ENCODE measurements at places on chromosomes 16 and 17.

GRCh38 chr16:55944377-55944802, 69.2 kb upstream of the CES5A start:
- peak; percentile 71 for DNase-seq

GRCh38 chr16:21985524-21985923, 15.4 kb downstream of the PDZD9 start:
- DNase-seq: no peak

GRCh38 chr16:89052890-89053724, 40.5 kb upstream of the ACSF3 start:
- DNase-seq: peak; percentile 62

DNA sequence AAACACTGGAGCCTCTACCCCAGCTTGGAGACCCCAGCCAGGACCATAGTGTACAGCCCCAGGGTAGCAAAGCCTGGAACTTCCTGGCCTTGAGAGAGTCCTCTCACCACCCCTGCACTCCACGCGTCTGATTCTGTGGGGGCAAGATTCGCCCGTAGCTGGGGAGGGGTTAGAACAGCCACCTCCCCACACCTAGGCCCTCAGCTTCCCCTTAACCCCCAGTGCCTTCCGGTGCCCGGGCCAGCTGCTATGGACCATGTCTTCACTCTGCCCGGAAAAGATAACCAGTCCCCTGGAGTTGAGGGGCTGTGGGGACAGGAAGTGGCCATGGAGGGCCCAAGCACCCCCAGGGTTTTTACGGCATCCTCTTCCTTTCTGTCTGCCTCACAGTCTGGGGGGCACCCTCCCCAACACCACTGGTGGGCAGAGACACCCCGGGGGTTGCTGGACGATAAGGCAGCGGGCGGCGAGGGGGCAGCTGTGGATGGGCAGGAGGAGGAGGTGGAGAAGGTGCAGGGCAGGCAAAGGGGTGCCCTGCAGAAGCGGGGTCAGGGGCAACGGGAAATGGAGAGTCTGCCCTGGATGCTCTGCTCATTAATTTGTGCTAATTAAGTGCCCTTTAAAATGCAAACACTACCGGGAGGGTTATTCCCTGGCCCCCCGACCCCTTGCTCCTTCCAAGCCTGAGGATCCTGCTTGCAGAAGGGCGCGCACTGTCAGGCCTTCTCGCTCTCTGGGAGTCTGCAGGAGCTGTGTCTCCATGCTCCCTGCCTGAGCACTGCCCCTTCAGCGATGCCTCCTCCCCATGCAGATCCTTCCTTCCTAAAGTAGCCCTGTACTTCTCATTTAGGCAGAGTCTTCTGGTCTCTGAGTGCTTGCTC, 2.4 kb downstream of the PRSS27 start:
- DNase-seq: no peak

DNA sequence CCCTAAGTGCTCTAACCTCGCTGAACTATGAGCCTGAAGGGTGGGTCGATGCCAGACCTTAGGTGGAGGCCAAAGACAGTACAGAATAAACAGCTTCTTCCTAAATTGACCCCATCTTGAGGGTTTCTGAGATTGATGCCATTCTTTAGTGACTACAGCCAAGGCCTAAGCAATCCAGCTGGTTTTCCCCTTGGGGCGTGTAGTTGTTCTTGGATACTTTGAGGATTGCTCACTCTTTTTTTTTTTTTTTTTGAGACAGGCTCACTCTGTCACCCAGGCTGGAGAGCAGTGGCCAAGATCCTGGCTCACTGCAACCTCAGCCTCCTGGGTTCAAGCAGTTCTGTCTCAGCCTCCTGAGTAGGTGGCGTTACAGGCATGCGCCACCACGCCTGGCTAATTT, 2.0 kb downstream of the OVCA2 start:
- no peak for DNase-seq

GRCh38 chr17:17742133-17742621, 60.9 kb downstream of the RAI1 start:
- DNase-seq: no peak

GRCh38 chr16:80120899-80121521, 419.8 kb upstream of the DYNLRB2 start:
- DNase-seq: peak; percentile 55

GRCh38 chr16:79404571-79404970, 196.0 kb downstream of the MAF start:
- DNase-seq: no peak

GRCh38 chr16:27925612-27926011, 137.9 kb downstream of the GSG1L start:
- no peak for DNase-seq

- no peak for DNase-seq
These were observed 34.4 kb downstream of the GDPD1 start for GRCh38 chr17:59254742-59255141.

DNA sequence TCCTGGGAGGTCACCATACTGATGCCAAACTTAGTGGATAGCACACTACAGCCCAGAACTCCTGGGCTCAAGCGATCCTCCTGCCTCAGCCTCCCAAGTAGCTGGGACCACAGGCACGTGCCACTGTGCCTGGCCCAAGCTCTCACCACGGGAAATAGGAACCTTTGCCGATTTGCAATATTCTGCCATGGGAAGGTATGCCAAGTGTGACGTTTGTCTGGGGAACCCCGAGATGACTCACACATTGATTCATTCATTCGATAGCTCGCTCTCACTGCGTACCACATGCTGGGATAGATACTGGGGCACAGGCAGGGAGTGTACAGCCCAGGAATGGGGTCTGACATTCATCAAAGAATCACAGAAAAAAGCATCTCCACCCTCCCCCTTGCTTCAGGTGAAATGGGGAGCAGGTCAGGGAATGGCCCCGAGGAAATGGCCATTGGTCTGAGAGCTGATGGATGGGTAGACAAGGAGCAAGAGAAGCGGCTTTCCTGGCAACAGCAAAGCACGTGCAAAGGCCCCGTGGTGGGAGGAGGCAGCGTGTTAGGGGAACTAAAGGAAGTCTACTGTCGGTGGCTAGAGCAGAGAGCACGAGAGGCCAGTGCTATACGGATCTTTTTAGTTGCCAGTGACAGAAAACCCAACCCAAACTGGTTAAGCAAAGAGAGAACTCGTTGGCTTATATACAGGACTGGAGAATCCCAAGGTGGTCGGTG, 44.1 kb downstream of the DNAH17 start:
- no peak for DNase-seq

GRCh38 chr17:57946798-57947358, 8.3 kb downstream of the CUEDC1 start:
- peak; percentile 52 for DNase-seq

GRCh38 chr17:32933881-32934280, 5.9 kb downstream of the TMEM98 start:
- no peak for DNase-seq

GRCh38 chr17:59377410-59377809, 46.0 kb downstream of the YPEL2 start:
- DNase-seq: no peak

DNA sequence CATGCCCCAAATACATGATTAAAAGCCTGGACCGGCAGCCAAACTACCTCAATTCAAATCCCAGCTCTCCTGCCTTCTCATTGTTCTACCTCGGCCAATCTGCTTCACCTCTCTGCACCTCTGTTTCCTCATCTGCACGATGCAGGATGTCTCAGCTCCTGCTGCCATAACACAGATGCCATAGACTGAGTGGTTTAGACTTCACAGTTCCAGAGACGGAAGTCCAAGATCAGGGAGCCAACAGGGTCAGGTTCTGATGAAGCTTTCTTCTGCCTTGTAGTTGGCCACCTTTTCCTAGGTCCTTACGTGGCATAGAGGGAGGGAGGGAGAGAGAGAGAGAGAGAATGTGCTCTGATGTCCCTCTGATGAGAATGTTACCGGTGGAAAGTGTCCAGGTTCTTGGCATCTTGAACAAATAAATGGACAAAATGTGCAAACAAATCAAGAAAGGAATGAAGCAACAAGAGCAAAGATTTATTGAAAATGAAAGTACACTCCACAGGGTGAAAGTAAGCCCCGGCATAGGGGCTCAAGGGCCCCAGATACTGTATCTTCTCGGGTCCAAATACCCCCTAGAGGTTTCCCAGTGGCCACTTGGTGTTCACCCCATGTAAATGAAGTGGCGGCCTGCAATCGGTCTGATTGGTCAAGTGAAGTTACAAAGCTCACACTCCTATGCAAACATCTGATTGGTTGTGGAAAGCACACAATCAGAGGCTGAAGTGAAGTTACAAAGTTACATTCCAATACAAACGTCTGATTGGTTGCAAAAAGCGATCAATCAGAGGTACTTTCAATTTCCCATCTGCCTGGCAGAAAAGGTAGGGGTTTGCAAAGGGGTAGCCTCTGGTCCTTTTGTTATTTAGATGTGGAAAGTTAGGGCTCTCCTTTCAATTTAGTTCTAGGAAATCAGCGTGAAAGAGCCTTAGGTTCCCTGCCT, 43.3 kb upstream of the ZCCHC14 start:
- no peak for DNase-seq

DNA sequence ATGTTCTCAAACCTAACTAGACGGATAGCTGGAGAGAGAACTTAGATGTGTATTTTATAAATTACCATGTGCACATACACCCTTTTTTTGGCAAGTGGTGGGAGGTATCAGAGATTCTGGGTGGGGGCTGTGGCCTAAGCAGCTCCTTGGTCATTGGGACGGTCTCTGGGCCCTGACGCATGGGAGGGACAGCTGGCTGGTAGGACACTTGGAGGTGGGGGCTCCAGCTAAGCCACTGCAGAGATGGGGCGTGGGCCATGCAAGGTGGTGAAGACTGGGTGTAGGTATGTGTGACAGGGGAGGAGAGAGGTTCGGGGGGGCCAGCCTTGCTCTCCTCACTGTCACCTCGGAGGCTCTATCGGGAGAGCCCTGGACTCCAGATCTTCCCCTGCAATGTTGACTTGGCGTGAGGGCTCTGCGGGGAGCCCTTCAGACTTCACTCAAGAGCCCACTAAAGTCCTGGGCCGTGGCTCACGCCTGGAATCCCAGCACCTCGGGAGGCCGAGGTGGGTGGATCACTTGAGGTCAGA, 17.1 kb downstream of the C1QTNF1 start:
- no peak for DNase-seq

DNA sequence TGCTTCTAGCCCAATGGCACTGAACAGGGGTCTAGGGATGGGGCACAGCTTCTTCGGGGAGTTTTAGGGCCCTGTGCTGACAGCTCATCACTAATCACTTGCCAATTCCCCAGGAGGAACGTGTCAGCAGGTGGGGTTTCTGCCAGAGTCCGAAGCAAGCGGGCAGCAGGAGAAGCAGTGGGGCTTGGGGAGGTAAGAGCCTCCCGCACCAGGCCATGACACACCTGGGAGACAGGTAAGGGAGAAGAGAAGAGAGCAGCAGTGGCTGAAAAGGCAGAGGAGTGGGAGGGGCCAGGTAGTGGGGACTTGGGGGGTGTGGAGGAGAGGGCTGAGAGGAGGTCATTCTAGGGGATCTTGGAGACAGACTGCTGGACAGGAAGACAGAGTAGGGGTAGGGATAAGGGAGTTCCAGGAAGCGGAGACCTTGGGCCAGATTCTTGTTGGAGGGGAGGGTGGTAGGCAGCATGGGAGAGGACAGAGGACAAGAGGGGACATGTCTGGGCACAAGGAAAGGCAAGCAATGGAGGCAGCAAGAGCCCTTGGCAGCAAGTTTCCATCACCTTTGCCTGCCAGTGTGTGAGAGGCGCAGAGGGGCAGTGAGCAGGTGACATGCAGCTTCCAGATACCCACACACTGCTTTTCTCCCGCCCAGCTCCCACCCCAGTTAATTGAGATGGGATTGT, 4.9 kb downstream of the PHOSPHO1 start:
- DNase-seq: no peak

DNA sequence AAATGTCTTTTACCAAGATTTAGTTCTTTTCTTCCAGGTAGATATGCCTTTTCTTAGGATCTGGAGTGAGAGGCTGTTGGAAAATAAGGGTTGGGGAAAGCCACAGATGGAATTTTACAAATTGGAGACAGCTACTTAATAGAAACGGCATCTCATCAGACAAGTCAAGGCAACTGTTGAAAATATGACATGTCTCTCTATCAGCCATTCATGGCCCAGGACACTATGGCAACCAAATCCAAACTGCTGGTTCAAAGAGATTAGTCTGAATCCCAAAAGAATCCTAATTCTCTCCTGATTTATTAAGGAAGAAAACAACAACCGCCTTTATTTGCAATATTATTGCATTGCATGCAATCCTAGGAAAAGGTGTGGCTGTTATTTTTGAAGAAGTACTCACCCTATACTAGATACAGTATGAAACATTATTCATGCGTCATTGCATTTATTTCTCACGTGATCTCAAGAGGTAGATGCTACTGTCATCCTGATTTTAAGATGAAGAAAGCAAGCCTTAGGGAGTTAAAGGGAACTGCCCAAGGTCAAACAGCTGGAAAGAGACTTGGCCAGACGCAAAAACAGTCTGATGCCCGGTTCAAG, 12.6 kb upstream of the CEP20 start:
- DNase-seq: no peak

DNA sequence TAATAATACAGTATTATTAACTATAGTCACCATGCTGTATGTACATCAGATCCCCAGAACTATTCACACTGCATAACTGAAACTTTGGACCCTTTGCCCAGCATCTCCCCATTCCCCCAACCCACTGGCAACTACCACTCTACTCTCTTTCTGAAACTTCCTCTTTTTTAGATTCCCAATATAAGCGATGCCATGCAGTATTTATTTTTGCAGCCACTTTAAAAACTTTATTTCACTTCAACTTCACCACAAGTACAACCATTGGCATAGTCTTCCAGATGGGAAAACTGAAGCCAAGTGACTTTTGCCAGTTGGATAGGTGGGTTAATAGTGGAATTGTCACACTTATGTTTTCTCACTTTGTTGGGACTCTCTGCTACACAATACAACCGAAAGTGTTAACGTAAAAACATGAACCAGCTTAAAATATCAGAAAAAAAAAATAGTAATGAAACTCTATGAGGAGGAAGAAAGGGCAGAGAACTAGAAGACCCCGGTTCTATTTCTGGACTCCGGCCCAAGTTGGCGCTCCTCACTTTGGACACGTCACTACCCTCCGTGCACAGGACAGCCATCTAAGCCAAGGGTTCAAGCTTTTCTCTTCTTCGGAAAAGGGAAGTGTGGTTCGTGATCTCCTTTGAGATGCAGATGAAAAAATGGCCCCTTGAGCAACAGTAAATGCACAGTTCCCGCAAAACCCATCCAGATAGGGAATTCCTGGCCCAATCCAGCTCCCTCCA, 743 bp downstream of the SHCBP1 start:
- no peak for DNase-seq

GRCh38 chr16:15856901-15857698, at the start of gene MYH11:
TSS of gene MYH11 (minus strand) at chr16:15857028. CDS start at chr16:15838252, 18,776 bp downstream.
- no peak for DNase-seq

GRCh38 chr17:29948448-29949215, 7.2 kb downstream of the EFCAB5 start:
- no peak for DNase-seq

All from NCI-H1417 (cell line).